ENCODE measurements at places on chromosomes 13 and 19. TPM values are rescaled to one million over a fixed set of nuclear protein-coding genes. Genes with fewer than 3 reads are reported as not detected.

The ZNF536 gene
- total RNA-seq = not detected

The CEACAM19 gene
- 3.1 TPM for total RNA-seq

The AP1M2 gene
- not detected for total RNA-seq

The IGSF23 gene
- 0.26 TPM for total RNA-seq

The MAB21L1 gene
- 2.1 TPM for total RNA-seq

The S1PR4 gene
- not detected for total RNA-seq

The TMEM238 gene
- not detected for total RNA-seq

The SLAIN1 gene
- 0.13 TPM for total RNA-seq

The IL11 gene
- total RNA-seq = 1.2 TPM

The ZFP30 gene
- total RNA-seq = 22.7 TPM

The ZNF792 gene
- 5.1 TPM for total RNA-seq

The LGALS14 gene
- not detected for total RNA-seq

The TNFRSF19 gene
- 7.5 TPM for total RNA-seq

The CFD gene
- 1.9 TPM for total RNA-seq

The SLC6A16 gene
- not detected for total RNA-seq

The METTL21C gene
- total RNA-seq = 0.11 TPM

The TUBA3C gene
- not detected for total RNA-seq

The C3 gene
- total RNA-seq = 14.7 TPM

The ZNF227 gene
- 25.3 TPM for total RNA-seq

The CLEC17A gene
- not detected for total RNA-seq

The NOVA2 gene
- under 0.01 TPM for total RNA-seq

The RYR1 gene
- total RNA-seq = 0.65 TPM

The SIGLEC6 gene
- not detected for total RNA-seq

The F7 gene
- total RNA-seq = not detected

The ATP8A2 gene
- 0.13 TPM for total RNA-seq

The PTH2 gene
- total RNA-seq = not detected

The CGB7 gene
- total RNA-seq = 0.13 TPM

The MICOS13 gene
- 22.2 TPM for total RNA-seq

The RELB gene
- 8.0 TPM for total RNA-seq

The EPSTI1 gene
- 18.1 TPM for total RNA-seq

The ZNF729 gene
- total RNA-seq = not detected

The FOXA3 gene
- under 0.01 TPM for total RNA-seq

The IZUMO4 gene
- total RNA-seq = 0.78 TPM

The TMEM150B gene
- not detected for total RNA-seq

The CLEC4G gene
- not detected for total RNA-seq

The KLK7 gene
- not detected for total RNA-seq

The RTBDN gene
- total RNA-seq = not detected

The ZNF541 gene
- total RNA-seq = 0.13 TPM

The ZNF442 gene
- total RNA-seq = 4.8 TPM

The PGLYRP1 gene
- not detected for total RNA-seq

The MUC16 gene
- not detected for total RNA-seq

The ZNF534 gene
- total RNA-seq = 0.13 TPM

The PNMA8A gene
- 8.1 TPM for total RNA-seq

The YJU2 gene
- total RNA-seq = 15.0 TPM

The ZNF420 gene
- total RNA-seq = 9.9 TPM

The NLRP5 gene
- not detected for total RNA-seq

The CEACAM6 gene
- total RNA-seq = not detected

The S1PR5 gene
- under 0.01 TPM for total RNA-seq

The ATXN8OS gene
- not detected for total RNA-seq

The ZNF566 gene
- 14.3 TPM for total RNA-seq

The ISOC2 gene
- total RNA-seq = 53.3 TPM
